ENCODE measurements at places on chromosomes 2 and 18.

DNA sequence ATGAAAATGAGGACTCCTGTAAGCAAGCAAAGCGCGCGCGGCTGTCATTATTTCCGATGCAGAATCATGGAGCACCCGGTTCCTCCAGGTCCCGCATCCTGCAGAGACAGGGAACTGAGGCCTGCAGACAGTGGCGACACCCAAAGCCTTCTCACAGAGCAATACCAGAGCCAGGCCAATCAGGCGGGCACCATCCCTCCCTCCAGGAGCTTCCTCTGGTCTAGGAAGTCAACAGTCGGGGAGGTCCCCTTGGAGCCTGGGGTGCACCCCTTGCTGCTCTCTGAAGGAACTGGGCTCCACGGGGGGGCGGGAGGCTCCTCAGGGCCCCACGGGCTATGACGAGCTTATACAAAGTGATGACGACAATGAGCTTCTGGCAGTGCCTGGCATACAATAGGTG, 60.3 kb upstream of the HPCAL1 start:
- DNase-seq = no peak

DNA sequence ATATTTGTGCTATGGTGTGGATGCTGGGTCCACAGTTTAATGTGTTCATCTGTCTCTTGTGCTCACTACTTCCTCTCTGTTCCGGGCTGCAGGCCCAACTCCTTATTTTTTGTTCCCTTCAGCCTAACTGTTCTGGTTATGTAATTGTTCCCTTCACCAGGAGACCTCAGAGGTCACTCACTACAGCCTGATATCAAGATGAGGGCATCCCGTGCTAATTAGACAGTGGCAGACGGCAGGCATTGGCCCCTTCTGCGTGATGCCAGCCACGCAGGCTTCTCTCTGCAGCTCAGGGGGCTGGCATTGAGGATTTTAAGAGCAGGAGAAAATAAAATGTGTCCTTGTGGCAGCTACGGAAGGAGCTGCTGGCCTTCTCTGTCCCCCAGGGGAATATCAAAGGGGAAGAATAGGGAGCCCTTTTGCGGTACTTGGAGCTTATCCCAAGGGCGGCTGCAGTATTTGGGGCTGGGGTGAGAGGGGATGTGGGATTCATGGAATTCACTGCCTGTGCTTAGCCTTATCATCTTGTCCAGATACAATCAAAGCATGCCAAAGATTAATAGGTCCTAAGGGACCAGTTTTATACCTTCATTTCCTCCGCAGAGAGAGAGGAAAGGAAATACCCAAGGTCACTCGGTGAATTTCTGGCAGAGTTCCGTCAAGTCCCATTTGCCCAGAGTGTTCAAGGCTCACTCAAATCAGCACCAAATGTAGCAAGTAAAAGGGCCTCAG, 53.3 kb upstream of the TRIB2 start:
- no peak for DNase-seq

- no peak for DNase-seq
Observed at GRCh38 chr2:216399621-216400020, 12.7 kb upstream of the SMARCAL1 start.

DNA sequence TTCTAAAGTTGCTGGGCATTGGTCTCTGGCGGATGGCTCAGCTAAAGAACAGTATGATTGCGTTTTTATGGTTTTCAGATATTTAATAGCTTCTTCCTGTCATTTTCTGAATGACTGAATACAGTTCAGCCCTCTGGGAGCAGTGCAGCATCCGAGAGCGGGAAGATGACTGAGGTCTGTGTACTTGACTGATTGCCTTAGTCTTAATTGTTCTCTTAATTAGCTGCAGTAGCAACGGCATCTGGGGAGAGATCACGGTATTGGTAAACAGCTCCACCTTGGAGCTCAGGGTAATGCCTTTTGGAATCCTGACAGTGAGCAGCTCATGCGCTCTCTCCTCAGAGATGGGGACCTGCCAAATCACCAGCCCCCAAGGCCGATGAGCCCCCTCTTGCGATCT, 481.4 kb upstream of the SPRED2 start:
- DNase-seq = peak; percentile 5

- DNase-seq = no peak
Observed at GRCh38 chr2:23530909-23531276, 145.9 kb downstream of the KLHL29 start.

- DNase-seq = no peak
Observed at GRCh38 chr2:147108548-147108947, 736.3 kb upstream of the ACVR2A start.

GRCh38 chr18:35941299-35941698, 31.2 kb upstream of the RMP24 start:
- DNase-seq = no peak

GRCh38 chr2:15170070-15170775, 390.9 kb downstream of the NBAS start:
- DNase-seq = no peak

GRCh38 chr2:96092951-96093350, 23.4 kb downstream of the ADRA2B start:
- no peak for DNase-seq

GRCh38 chr18:6521803-6522418, 107.2 kb upstream of the L3MBTL4 start:
- DNase-seq = peak; percentile 53

DNA sequence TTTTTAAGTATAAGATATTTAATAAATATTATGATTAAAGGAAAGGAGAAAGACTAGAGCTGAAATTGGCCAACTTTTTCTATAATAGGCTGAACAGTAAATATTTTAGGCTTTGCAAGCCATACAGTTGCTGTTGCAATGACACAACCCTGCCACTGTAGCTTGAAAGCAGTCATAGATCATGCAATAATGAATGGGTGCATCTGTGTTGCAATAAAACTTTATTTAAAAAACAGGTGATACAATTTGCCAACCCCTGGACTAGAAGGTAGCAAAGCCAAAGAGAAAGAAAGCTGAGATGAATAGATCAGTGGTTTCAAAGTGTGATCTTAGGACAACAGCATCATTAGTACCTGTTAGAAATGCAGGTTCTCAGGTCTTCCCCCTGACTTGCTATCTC, 219.1 kb downstream of the SETBP1 start:
- DNase-seq = no peak

- DNase-seq = no peak
Observed at GRCh38 chr2:210230984-210231383, 5.7 kb upstream of the ACADL start.

DNA sequence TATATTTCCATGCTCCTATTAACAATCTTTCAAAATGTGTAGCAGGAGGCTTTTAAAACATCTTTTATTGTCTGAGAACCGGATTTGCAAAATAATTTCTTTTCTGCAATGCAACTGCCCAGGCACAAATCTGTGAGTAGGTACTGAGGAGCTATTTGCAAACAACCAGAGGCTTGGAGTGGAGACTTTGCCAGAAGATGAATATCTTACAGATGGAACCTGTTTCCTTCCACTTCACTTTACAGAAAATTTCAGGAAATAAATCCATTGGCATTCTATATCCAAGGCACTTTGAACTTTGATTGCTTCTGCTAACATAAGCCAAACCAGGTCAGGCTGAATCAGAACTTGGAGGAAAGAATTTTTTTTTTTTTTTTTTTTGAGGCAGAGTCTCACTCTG, 237.4 kb upstream of the REV1 start:
- no peak for DNase-seq

DNA sequence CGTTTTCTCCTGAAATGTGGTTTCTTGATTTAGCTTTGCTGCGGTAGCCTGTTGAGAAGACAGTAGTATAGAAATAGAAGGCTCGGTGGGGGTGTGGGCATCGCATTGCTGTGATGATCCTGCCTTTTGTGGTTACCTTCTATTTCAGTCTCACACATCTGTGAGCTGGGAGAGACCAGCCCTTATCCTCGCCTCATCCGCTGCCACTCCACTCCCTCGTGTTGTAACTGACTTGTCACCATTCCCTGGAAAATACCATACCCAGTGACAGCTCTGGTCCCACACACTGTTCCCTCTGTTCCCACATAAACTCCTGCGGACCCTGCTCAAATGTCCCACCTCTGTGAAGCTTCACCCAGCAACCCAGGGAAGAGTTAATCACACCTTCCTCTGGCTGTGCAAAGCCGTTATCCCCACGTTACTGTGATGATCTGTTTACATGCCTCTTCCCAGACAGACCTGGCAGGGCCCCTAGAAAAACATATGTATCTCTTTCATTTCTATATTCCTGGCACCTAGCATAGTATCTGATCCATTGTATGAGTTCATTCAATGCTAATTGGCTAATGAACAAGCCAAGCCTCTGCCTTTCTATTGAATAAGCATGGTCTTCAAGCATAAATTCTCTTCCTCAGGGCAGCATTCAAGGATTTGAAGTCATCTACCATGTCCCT, 114.6 kb downstream of the MAPK4 start:
- no peak for DNase-seq

- DNase-seq = no peak
Observed at GRCh38 chr2:111101592-111101991, 19.1 kb upstream of the BCL2L11 start.

- DNase-seq = no peak
Observed at GRCh38 chr2:208306291-208306690, 40.2 kb downstream of the PIKFYVE start.

- no peak for DNase-seq
Observed at GRCh38 chr2:144458541-144458940, 61.4 kb downstream of the ZEB2 start.

- no peak for DNase-seq
Observed at GRCh38 chr2:222715742-222716141, 44.3 kb downstream of the MOGAT1 start.

DNA sequence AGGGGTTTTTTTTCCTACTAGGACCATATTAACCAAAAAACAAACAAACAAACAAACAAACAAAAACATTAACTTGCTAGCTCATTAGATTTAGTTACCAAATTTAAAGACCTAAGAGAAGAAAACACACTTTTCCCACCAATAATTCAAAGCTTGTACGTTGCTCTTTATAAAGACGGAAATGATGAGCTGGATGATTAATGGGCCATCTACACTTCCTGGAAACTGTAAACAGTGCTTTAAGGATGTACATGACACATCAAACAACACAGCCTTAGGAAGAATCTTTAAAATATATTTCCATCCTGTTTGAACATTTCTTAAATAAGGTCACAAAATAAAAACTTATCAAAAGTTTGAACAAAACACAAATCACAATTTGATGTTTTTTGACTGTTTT, 982 bp downstream of the BMP10 start:
- DNase-seq = no peak

- peak; percentile 44 for DNase-seq
Observed at GRCh38 chr2:105329197-105329554, 359 bp downstream of the TGFBRAP1 start.

DNA sequence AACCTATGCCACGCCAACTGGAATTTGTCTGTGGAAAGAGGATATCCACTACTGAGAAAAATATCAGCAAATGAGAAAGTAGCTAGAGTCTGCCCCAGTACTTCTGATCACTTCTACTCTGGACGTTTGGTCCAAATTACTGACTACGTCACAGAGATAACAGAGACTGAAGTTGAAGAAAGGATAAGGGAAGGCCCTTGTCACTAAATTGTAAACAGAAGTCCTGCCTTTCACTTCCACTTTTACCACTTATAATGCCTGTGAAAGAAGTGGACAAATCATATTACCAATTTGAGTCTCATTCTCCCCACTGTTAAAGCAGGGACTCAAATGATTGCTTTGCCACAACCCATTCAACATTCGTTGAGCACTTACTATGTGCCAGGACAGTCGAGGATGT, 173.9 kb upstream of the ERBB4 start:
- no peak for DNase-seq

DNA sequence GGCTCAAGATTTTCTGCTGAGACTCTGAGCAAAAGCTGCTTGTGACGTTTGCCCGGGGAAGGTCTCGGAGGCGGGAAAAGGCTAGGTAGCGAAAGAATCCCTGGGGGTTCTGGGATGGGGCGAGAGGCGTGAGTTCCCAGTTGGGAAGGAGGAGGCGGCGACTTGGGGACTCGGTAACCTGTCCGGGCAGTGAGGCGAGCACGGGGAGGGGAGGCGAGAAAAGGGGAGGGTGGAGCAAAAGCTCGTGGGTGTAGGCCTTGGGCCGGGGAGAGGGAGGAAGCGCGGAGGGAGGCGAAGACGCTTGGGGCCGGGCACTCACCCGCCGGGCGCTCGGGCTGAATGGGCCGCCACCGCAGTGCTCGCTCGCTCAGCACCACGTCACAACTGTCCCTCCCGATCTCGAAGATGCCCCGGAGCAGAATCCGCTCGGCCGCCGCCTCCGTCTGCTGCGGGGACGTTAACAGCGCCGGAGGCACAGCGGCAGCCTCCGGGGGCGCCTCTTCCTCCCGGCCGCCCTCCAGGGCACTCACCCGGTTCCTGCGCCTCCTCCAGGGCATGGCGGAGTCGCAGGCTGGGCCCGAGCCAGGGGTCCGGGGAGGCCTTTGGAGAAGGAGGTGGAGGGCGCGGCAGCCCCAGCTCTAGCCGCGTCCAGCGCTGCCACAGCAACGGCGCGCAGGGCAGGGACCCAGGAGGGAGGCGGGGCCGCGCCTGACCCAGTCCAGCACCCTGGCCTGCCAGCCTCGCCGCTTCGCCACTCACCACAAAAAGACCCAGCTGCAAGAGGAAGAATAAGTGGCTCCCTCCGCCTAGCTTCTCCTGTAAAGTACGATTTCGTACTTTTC, at the start of gene CERKL:
Gene CERKL (minus strand): TSS at position 656 of the 842 bp plus-strand sequence. CDS start 99 bp downstream, at position 557.
- no peak for DNase-seq

- no peak for DNase-seq
Observed at GRCh38 chr2:182229297-182229696, 197.5 kb downstream of the PDE1A start.

DNA sequence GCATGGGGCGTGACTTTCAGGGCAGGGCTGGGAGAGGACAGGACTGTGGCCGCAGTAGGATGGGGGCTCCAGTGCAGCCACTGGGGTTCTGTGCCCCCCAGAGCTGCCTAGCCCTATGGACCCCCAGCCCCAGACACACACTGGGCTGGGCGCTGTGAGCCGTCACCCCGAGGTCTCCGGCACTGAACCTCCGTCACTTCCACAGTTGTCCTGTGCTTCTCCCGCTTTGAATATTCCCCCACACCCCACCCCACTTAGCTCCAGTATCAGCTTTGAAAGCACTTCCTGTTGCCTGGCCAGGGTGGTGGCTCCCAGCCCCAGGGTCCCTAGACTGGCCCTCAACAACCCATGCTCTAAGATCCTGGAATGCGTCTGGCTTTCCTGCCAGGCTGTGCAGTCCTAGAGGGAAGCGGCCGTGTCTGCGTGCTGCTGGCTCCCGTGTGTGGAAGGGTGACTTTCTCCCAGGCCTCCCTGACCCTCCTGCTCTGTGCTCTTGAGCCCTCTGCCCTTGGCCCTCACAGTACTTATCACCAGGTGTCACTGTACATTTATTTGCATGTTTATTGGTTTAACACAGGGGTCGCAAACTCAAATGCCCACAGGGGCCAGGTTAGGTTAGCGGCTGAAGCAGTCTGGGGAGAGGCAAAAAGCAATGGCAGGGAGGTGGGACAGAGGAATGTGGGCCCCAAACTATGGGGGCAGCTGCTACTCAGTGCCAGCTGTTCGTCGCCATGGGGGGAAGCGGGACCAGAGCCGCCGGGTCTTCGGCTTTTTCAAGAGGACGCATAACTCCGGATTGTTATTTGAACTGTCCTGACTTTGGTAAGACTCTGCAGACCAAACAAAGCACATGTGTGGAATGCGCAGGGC, 9.9 kb downstream of the OBSL1 start:
- no peak for DNase-seq

GRCh38 chr18:54755456-54755855, 72.8 kb upstream of the RAB27B start:
- no peak for DNase-seq

- DNase-seq = no peak
Observed at GRCh38 chr2:191656391-191656790, 21.5 kb upstream of the NABP1 start.
